ENCODE measurements at places on chromosomes 7 and 10.

DNA sequence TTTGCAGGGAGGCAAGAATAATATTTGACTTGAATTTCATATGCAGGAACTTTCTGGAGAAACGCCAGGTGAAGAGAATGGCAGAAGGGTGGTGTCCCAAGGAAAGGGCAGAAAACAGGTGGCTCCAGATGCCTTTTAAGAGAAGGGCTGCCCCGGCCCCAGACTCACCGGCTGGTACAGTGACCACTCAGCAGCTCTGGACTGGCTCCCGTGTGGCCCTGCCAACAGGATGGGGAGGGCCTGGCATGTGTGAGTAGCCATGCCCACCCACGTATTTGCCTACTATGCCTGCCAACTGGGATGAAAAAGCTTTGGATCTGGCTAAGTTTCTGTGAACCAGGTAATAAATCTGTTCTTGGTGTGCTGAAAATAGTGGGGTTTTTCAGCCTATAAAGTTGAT lies 159.5 kb downstream of the PRKAG2 start:
- DNase-seq, result no peak

DNA sequence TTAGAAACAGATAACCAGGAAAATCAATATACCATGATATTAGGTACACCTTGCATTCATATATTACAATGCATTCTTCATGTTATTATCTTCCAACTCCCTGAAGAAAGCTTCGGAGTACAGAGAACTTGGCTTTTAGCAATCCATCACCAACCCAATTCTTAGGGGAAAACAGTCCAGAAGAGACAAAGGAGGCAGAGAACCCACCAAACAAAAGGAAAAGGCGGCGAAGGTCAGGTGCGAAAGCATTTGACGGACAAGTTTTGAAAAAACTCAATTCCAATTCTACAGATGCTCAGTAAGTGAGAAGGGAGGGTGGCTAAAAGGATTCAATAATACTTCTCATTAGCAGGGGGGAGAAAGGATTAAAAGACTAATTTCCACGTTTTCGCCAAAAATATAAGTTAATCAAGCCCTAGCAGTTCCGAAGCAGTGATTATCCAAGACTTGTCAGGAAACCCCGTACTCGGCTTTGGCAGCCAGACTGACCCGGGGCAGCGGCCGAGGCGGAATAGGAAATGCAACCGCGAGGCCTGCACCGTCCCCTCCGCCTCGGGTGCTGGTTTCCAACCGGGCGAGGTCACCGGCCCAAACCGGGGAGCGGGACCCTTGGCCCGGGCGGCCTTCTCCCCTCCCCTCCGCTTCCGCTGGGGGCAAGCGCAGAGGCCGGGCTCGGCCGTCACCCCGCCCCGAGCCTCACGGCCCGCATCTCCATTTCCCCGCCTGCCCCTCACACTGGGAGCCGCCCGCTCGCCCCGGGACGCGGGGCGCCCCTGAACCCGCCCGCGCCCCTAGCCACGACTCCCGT lies 747 bp downstream of the GDI2 start:
- DNase-seq, result no peak

DNA sequence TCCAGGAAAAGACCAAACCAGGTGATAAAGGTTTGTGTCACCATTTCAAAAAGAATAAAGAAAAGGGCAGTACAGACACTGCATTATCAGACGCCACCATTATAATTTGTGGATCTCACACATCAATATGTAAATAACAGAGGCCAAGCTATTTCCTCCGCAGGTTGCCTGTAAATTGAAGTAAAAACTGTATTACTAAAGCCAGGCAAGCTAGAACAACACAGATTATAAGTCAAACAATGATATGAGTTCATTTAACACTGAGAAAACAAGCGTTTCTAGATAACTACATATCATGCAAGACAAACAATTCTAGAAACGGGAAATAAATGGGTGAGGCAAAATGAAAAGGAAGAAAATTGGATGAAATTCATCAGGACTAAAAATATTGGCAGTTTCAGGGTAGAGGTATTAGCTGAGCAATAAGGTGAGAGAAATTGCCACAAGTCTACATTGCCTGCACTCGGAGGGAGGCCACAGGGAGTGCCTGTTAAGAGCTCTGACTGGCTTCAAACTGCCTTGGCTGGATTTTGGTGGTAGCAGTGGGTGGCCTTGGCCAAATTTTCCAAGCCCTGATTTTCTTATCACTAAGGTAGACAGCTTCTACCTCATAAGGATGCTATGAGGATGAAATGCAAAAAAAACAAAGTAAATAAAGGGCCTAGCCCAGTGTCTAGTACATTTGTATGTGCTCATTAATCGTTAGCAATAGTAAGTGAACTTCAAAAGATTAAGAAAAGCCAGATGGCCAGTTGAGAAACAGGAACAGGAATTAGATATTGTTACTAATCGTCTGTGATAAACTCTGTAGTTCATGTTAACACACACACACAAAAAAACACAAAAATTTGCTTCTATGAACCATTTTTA lies 240.0 kb upstream of the NFE2L3 start:
- DNase-seq, result no peak

DNA sequence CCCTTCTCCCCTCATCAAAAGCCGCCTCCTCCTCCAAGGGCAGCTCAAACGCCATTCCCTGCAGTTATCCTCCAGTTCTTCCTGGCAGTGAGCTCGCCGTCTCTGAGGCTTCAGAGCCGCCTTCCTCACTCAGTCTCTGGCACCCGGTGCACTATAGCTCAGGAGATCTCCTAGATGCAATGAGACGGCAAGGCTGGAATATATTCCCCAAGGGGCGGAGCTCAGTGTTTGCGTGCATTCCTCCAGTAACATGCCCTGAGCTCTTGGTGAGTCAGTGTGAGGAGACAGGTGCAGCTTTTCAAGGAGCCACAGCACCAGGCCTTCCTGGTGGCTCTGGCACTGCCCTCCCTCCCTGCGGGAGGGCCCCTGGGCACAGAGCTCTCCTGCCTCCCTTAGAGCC lies 512.6 kb upstream of the FOXK1 start:
- no peak for DNase-seq

- no peak for DNase-seq
Measured at GRCh38 chr7:37920849-37921805, 687 bp downstream of the EPDR1 start.

DNA sequence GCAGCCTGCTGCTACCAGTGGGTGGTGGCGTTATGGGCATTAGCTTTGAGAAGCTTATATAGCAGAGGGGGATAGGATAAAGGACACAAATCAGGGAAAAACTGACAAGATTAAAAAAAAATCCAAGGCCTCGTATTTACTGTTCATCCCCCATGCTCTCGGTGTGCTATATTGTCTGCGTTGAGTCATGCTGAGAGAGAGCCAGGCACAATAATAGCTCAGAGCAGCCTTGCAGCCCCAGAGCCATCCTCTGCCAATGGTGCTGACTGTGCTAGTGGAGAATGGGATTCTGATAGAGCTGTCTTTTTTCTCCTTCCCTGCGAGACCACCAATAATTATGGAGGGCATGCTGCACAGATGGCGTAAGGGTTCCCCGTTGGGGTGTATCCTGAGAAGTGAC lies 51.7 kb upstream of the FZD1 start:
- DNase-seq, result no peak

DNA sequence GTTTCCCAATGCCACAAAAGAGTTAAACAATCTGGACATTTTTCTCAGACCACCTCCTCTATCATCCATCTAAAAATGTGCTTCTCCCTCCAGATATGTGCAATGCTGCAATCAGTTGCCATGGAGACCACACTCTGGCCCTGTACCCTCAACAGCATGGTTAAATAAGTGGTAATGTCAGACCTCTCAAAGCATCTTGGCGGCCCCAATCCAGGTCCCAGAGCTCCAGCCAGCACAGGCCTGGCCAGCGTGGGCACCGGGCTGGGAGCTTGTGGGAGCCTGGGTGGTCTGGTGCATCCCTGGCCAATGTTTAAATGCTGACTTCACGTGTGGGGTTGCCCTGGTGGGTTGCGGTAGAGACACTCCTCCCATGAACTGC lies 362.9 kb upstream of the ZNF32 start:
- no peak for DNase-seq

DNA sequence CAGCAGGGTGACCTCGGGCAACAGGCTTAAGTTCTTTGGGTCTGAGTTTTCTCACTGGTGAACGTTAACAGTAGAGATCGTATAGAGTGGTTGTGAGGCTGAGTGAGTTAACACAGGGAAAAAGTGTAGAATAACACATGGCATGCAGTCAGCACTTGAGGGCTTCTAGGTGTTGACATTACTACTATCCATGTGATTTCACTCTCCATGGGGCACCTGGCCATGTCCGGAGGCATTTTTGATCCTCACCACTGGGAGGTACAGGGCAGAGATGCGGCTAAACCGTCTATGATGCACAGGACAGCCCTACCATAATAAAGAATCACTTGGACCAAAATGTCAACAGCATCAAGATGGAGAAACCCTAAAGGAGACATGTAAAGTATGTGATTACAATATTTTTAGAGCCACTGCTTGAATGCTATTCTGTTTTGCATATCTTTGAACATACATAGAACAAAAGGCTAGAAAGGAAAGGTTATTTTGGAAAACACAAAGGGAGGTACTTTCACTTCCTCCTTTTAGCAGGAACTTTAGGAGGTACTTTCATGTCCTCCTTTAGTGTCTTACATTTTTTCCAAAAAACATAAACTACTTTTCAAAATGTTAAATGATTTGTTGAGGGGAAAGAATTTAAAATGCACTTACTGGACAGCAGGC lies 44.3 kb downstream of the NOD1 start:
- DNase-seq, result no peak

- DNase-seq, result no peak
Measured at GRCh38 chr7:14505906-14506305, 396.6 kb downstream of the DGKB start.

All from HS-5 (cell line).